ENCODE measurements at places on chromosomes 1 and 21. TPM values are rescaled to one million over a fixed set of nuclear protein-coding genes. Genes with fewer than 3 reads are reported as not detected.

DNA sequence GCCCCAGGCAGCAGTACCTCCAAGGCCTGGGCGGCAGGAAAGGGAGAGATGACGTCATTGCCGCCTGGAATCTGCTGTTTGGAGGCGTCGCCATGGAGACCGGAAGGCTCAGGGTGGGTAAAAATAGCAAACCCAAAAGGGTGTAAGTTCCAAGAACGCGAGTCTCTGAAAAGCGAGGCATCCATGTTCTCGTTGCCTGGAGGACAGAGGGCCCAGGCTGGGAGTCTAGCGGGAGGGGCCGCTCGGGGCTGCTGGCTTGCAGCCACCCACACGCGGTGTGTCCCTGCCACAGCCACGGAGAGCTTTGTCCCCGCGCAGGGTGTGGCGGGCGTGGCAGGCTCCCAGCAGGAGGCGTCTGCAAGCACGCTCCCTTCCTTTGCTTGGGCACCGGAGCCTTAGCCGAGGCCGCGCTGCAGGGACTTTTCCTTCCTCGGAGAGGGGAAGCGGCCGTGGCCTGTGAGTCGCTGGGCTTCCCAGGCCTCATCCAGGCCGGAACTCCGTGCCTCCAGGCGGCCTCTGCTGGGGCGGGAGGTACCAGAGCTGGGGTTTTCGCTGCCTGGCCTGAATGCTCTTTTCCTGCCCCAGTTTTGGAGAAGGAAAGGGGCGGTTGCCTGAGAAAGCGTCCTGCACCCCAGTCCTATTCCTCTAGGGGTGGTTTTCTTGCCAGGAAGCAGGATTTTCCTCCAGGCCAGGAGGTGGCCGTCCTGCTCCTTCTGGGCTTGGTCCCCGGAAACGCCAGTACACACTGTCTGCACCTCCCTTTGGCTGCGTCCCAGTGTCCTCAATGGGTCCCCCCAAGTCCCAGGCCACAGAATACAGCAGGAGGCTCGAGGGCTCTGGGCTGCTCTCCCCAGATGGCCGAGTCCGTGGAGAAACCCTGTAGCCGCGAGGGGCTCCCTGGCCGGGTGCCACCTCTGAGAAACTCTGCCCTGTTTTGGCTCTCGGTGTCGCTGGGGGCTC, 15.3 kb upstream of the SKI start:
- no peaks in the 10 kb centered on the region for H3K36me3 ChIP-seq
- no peaks in the 10 kb centered on the region for H3K27me3 ChIP-seq
- H3K4me1 ChIP-seq, result peaks cover 4% of the 10 kb centered on the region
- H3K27ac ChIP-seq, result no peak overlapping the region
- peak; percentile 61 for DNase-seq

DNA sequence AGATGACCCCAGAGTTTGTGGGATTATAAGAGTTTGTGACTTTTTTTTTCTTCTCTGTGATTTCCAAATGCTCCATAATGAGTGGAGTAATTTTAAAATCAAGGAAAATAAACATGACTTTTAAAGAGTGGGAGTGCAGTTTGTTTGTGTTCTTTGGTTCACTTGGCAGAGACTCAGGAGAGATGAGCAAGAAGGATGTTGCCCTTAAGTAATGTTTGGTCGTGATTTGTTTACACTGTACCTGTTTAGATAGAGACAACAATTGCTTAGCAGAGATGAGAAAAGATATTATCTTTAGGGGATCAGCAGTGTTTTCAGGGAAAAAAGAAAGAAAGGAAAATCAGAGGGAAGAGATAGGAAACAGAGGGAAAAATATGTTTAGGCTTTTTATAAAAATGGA, 170.8 kb downstream of the ADSS2 start:
- no peaks in the 10 kb centered on the region for H3K4me1 ChIP-seq
- H3K27ac ChIP-seq, result no peak overlapping the region
- no peaks in the 10 kb centered on the region for H3K36me3 ChIP-seq
- no peak overlapping the region for H3K4me3 ChIP-seq
- DNase-seq, result no peak

DNA sequence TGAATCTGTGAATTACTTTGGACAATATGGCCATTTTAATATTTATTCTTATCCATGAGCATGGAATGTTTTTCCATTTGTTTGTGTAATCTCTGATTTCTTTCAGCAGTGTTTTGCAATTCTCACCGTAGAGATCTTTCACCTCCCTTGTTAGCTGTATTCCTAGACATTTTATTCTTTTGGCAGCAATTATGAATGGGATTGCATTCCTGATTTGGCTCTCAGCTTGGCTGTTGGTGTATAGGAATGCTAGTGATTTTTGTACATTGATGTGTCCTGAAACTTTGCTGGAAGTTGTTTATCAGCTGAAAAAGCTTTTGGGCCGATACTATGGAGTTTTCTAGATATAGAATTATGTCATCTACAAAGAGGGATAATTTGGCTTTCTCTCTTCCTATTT, 44.2 kb upstream of the NEGR1 start:
- no peaks in the 10 kb centered on the region for H3K4me1 ChIP-seq
- no peak for DNase-seq
- no peaks in the 10 kb centered on the region for H3K36me3 ChIP-seq

- no peaks in the 10 kb centered on the region for H3K27me3 ChIP-seq
- DNase-seq, result no peak
- H3K4me3 ChIP-seq, result no peak overlapping the region
- no peak overlapping the region for H3K27ac ChIP-seq
Measured at GRCh38 chr1:69524015-69524414, 43.7 kb upstream of the LRRC7 start.

ELF3 gene
- total RNA-seq, result 1.5 TPM

Data from naive thymus-derived CD8-positive, alpha-beta T cell (primary cell).